ENCODE measurements at places on chromosomes 3 and 15.

GRCh38 chr15:62306851-62307504, 141.9 kb upstream of the C2CD4B start:
- DNase-seq, result no peak

GRCh38 chr3:115931581-115931980, 308.3 kb downstream of the GAP43 start:
- DNase-seq, result no peak

GRCh38 chr3:185188816-185189215, 36.0 kb upstream of the C3orf70 start:
- no peak for DNase-seq

DNA sequence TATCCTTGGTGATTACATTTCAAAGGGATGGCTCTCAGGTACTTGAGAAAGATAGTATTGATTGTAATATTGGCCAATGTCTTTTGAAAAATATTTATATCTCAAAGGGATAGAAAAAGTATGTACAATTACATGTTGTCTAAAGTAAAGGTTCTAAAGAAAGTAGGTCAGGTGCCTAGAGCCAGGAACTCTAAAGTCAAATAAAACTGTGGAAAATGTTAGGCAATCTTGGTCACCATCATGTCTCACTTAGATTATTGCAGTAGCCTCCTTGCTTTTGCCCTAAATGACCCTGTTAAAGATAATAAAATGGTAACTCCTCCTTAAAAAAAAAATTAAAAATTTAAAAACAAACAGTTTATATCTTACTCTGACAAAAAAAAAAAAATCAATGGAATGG, 198.5 kb upstream of the ARPP21 start:
- DNase-seq, result no peak

DNA sequence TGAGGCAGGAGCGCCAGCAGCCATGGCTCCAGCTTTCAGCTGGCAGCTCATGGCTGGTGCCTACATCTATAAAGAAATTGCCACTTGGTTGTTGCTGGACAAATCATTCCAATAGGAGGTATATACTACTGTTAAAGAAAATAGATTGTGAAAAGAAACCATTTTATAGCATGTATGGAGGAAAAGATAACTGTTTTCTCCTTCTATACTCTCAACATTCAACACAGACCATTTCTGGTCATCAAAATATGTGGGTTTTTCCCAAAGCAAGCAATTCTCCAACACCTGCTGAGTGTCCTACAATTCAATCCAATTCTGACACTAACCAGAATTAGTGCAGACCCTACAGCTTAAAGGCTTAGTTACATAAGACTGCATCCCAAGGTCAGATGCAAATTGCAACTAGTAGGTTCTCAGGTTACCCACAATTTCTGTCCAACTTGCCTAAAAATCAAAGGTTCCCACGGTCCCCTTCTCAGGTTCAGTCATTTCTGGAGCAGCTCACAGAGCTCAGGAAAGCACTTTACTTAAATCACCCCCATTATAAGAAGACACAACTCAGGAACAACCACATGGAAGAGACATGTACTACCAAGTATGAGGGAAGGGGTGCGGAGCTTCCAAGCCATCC, 42.4 kb upstream of the STRIT1 start:
- DNase-seq, result no peak

DNA sequence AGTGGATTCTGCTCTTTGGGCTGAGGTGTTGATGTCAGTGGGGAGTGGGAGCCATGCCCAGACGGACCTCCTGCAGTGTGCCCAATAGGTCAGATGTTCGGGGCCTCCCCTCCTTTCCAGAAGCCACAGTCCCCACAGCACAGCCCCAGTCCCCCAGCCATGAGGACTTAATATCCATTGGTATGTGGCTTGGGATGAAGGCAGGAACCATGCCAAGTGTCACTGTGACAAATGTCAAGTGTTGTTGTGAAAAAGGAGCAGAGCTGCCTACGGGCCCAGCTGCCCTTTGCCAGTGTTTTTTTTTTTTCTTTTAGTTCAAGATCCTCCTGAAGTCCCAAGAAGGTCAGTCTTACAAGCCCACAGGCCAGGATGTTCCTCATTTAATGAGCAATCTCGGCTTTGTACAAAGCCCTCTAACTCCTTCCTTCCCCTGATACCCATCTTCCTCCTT, 12.2 kb downstream of the SEMA3G start:
- no peak for DNase-seq

GRCh38 chr15:70589221-70589620, 174.1 kb downstream of the UACA start:
- no peak for DNase-seq

GRCh38 chr3:71134521-71134920, 449.0 kb downstream of the FOXP1 start:
- DNase-seq, result no peak
